Umbilical cord (tissue), 2 donors: ENCODE measurements at places on chromosomes 3 and 15. TPM values are rescaled to one million over a fixed set of nuclear protein-coding genes. Genes with fewer than 3 reads are reported as not detected.

CTXND1 gene
- total RNA-seq, result 1.7 TPM

IL17RC gene
- 39.2 TPM for total RNA-seq

RASGRF1 gene
- 1.7 TPM for total RNA-seq

MRPL46 gene
- total RNA-seq, result 10.4 TPM

A4GNT gene
- total RNA-seq, result 0.96 TPM

- DNase-seq, result no peak
Measured at GRCh38 chr3:109224333-109224732, 87.8 kb downstream of the C3orf85 start.

- no peak for DNase-seq
Measured at GRCh38 chr15:34258151-34258550, 33.3 kb downstream of the EMC4 start.

DNA sequence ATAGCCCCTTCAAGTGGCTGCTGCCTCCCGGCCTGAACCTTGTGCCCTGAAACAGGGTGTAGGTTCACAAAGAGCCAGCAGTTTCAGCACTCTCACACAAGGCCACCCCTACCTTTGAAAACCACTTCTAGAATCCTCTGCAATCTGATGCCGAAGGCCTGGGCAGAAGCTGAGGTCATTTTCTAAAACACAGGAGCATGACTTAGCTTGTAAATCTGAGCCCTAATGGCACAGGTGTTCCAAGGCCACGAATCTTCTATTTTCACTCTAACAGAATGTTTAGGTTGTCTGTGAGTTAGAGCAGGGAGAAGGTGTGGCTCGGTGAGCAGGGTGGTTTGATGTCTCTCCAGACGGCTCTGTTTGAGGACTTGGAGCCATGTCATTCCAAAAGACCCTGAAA is 62.3 kb downstream of the SYNM start:
- DNase-seq, result no peak

- no peak for DNase-seq
Measured at GRCh38 chr15:86040356-86041033, 39.2 kb upstream of the AGBL1 start.

- no peak for DNase-seq
Measured at GRCh38 chr15:31295658-31296057, 31.0 kb upstream of the KLF13 start.

DNA sequence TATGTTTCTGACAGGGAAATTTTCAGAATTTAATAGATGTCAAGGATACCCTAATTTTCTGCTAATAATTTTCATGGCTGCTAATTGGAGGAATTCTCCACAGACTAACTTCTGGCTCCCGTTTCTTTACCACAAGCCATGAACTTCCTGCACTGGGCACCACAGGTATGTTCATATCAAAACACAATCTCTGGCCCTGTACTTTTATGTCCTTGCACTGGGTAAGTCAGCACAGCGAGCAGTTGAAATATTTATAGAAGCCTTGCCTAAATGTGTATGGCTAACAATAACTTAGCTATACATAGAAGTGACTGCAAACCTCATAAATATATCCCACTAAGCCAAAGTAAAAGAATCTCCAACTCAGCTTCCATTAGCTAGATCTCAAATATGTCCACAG is 246.9 kb downstream of the ZIC1 start:
- DNase-seq, result no peak

DNA sequence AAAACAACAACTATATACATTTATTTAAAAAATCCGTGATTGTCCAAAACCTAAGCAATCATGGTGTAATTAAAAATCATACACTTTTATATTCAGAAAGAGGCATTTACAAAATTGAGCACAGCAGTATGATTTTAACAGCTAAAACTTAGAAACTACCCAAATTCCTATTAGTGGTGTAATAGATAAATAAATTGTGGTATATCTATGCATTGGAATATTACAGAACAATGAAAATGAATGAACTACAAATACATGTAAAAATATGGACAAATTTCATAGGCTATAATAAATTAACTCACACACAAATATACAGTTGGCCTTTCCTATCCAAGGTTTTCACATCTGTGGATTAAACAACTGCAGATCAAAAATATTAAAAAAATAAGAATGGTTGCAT is 700.5 kb upstream of the ARPP21 start:
- DNase-seq, result no peak

DNA sequence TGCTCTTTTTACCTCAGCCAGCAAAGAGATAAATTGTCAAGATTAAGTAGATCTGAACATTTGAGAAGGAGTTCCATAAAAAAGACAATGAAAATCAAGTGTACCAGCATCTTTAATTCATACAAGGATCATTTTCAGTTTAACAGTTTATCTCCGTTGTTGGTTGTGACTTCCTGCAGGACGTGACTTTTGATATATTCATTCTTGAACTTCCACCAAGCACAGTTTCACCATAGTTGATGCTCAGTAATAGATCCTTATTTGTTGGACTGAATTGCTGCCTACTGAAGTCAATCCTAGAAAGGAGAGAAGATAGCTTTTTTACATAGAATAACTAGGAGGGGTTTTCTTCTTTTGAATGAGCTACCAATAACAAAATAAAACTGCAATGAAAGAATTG is 408.2 kb downstream of the LPP start:
- no peak for DNase-seq

- DNase-seq, result no peak
Measured at GRCh38 chr3:190210608-190211007, 89.9 kb upstream of the P3H2 start.

GRCh38 chr3:108241721-108242120 is 19.5 kb upstream of the IFT57 start:
- DNase-seq, result no peak

DNA sequence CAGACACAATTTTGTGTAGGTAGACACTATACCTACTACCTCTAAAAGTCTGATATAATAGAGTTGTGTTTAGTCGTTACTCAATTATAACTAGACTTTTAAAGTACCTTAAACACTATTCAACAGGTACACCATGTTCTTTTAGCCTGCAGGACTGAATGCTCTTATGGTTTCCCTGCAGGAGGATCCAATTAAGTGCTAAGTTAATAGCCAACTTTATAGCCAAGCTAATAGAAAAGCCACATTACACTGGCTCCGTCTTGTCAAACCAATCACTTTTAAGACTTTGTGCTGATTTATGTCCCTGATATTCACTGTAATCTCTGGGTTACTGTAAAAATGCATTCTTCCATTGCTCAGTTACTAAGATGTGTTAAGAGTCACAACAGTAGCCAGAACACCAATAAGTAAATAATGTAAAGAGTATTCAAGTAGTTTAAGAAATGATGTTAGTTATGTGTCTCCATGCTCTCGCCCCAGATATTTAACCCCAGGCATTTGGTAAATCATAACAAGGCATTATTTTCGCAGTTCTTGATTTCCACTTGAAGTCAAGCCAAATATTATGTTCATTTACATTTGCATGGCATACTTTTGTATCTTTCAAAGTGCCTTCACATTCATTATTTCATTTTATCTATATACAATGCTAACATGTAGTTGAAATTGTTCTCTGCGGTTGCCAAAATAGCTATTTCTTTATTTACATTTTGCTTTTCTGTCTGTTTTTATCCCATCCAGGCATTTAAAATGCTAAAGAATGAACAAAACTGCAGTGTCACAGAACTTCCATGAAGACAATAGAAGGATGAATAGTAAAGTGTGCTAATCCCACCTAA is 42.7 kb upstream of the AP4E1 start:
- DNase-seq, result no peak

- no peak for DNase-seq
Measured at GRCh38 chr3:98545940-98546339, 14.2 kb downstream of the GPR15 start.
